HT1080 (cell line): ENCODE measurements at places on chromosomes 6 and 20. TPM values are rescaled to one million over a fixed set of nuclear protein-coding genes. Genes with fewer than 3 reads are reported as not detected.
A peak's percentile ranks its signal among the peaks of the same experiment; 100 is the strongest.

DNA sequence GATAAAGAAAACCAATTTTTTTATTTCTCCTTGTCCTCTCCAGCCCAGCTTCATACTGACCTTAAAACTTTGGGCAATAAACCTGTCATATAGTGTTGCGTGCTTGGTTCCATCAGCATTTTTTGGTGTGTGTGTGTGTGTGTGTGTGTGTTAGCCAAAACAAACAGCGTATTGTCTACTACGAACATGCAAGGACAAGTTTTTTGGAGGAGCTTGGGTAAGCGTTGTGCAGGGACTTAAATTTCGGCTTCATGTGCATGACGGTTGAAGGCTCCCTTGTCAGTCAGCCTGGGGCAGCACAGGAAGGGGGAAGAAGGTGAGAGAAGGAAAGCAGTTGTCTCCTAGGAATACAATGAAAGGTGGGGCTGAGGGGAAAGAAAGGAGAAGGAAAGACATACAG is 62.0 kb upstream of the PAX1 start:
- no peak for DNase-seq

- no peak for DNase-seq
Observed at GRCh38 chr6:113442040-113442439, 415.1 kb upstream of the MARCKS start.

PGBD1 gene
- 6.1 and 6.2 TPM in 2 replicates for total RNA-seq

CSTF1 gene
- 52.2 and 79.0 TPM in 2 replicates for total RNA-seq

KIF16B gene
- total RNA-seq: 1.2 and 1.9 TPM in 2 replicates

DNA sequence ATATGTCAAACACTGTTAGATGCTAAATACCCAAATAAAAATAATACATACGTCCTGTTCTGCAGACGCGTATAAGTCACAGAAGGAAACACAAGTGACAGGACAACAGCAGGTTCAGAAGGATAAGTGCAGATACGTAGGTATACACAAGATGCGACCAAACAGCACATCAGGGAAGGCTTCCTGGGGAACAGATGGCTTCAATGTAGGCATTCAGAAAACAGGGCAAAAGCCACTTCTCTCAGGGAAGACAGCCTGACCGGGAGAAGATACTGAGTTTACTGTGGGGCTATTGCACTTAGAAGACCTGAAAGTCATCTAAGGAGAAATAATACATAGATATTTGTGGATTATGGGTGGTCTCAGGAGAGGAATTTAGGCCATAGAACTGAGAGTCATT is 1.9 kb downstream of the HLA-DPA1 start:
- no peak for DNase-seq

LY6G5C gene
- total RNA-seq: 0.47 and 3.6 TPM in 2 replicates

- no peak for DNase-seq
Observed at GRCh38 chr6:145765449-145765848, 30.1 kb upstream of the EPM2A start.

GCNT2 gene
- 6.4 and 7.3 TPM in 2 replicates for total RNA-seq

- no peak for DNase-seq
Observed at GRCh38 chr6:152257581-152257980, 379.6 kb downstream of the SYNE1 start.

DNA sequence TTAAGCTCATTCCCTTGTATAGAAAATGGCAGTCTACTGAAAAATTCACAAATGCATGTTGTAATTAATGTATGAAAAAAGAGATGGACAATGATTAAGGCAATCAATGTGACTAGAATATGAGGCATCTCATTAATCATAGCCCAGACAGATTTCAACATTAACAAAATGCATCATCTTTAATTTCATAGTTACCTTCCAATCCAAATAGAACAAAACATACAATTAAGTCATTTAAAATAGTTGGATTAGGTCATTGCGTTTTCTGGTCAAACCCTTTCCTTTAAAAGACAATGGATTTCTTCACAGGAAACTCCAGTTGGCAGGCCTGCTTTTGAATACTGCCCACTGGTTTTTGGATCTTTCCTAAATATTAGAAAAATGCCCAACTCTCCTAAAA is 203.9 kb downstream of the HAO1 start:
- peak; percentile 43 for DNase-seq

GRCh38 chr20:59365611-59366285 is 65.3 kb downstream of the EDN3 start:
- DNase-seq: no peak

- DNase-seq: no peak
Observed at GRCh38 chr20:57071283-57071731, 195.1 kb downstream of the BMP7 start.

SYNDIG1 gene
- 0.67 and 1.1 TPM in 2 replicates for total RNA-seq

GRCh38 chr20:16215041-16215440 is 358.2 kb downstream of the KIF16B start:
- DNase-seq: no peak

DNA sequence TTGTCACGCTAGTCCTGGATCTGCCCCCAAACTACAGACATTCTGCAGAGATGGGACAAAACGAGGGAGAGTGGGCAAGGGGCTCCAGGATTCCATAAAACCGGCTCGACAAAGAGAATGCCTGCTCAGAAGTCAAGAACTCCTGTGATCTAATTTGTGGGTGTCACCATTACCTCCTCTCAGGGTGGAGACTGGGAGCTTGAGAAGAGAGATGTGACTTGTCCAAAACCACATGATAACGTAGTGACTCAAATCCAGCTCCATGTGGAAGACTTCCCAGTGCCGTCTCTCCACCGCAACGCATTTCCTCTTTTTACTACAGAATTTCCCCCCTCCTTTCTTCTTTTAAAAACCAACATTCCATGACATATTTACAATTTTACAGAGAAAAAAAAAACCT is 44.3 kb downstream of the TRERF1 start:
- DNase-seq: peak; percentile 85

SPATA25 gene
- total RNA-seq: 0.33 and 0.34 TPM in 2 replicates

LY6G6C gene
- not detected in 2 replicates for total RNA-seq

GRCh38 chr6:65799389-65799788 is 92.4 kb upstream of the EYS start:
- DNase-seq: no peak

IL20RA gene
- total RNA-seq: not detected in 2 replicates

C6orf141 gene
- 6.5 and 6.7 TPM in 2 replicates for total RNA-seq
